SW 1271 (cell line): ENCODE measurements at places on chromosomes 11 and 22.

GRCh38 chr22:47474895-47475294, 712.4 kb downstream of the TBC1D22A start:
- no peak for DNase-seq

- DNase-seq: no peak
Observed at GRCh38 chr11:3810951-3811350, 2.6 kb downstream of the PGAP2 start.

GRCh38 chr22:22955276-22955798, 67.7 kb downstream of the IGLL5 start:
- DNase-seq: no peak

DNA sequence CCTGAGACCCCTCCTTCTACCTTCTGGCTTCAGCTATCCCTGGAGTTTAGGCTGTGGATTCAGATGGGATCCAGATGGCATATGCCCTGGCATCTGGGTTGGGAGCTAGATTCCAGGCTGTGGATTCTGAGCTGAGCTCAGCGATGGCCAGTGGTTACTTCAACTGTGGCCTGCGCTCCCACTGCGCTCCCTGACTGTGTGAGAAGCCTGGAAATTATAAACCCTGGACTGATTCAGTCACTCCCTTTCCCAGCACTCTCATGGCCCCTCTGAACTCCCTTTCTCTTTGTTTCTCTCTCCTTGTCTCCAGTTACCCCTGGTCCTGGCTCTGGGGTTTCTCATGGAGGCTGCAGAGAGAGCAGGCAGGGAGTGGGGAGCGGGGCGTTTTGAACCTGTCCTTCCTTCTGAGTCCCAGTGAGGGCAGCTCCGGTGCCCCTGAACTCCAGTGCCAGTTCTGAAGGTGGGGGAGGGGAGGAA, 4.8 kb downstream of the ARHGEF17 start:
- DNase-seq: no peak

GRCh38 chr11:72777755-72778278, 16.0 kb downstream of the STARD10 start:
- no peak for DNase-seq

GRCh38 chr22:27792452-27793161, 8.9 kb downstream of the MN1 start:
- no peak for DNase-seq

DNA sequence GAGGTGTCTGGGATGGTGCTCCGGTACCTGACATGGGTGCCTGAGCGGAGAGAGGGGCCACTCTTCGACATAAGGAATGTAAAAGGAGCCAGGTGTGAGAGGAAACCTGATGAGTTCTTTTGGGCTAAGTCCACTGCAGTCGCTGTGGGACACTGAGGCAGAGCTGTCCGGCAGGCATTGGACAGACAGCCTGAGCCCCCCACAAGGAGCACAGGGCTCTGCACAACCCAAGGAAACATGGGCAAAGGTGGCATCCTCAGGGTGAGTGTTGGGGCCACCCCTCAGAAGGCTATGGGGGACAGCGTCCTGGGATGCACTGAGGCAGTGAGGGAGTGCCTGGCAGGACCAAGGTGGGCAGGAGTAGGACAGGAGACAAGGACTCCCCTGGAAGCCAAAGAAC, 57.7 kb upstream of the EMID1 start:
- DNase-seq: no peak

DNA sequence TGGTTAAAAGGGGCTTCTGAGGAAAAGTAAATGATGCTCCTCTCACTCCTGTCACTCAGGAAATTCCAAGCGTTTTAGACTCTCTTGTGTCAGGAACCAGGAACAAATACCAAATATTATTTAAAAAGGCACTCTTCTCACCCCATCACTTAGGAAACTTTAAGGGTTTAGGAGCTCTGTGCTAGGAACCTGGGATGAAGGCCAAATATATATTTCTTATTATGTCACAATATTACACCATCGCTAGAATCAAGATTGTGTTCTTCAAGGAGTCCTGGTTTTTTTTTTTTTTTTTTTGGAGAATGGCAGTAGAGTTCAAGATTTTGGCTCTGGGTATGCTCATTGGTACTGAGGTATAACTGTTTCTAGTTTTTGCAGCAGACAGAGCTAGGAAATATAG, 79.0 kb upstream of the HEPHL1 start:
- DNase-seq: no peak

DNA sequence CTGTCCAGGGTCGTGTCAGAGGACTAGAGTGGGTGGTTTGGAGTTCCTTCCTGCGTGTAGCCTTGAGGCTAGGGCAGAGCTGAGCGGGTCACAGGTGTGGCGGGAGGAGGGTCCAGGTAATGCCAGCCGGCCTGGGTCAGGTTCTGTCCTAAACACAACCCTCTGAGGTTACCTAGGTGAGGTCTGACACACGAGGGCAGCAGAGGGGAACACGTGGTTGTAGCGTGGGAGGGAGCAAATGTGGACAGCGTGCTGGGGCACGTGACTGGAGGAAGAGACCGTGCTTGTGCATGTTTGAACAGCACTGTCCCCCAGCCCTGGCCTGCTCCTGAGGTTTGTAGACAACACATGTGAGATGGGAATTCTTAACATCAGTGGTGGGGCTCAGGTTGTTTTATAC, 13.1 kb downstream of the MOV10L1 start:
- DNase-seq: no peak

- no peak for DNase-seq
Observed at GRCh38 chr22:45548247-45548840, 45.7 kb downstream of the FBLN1 start.

DNA sequence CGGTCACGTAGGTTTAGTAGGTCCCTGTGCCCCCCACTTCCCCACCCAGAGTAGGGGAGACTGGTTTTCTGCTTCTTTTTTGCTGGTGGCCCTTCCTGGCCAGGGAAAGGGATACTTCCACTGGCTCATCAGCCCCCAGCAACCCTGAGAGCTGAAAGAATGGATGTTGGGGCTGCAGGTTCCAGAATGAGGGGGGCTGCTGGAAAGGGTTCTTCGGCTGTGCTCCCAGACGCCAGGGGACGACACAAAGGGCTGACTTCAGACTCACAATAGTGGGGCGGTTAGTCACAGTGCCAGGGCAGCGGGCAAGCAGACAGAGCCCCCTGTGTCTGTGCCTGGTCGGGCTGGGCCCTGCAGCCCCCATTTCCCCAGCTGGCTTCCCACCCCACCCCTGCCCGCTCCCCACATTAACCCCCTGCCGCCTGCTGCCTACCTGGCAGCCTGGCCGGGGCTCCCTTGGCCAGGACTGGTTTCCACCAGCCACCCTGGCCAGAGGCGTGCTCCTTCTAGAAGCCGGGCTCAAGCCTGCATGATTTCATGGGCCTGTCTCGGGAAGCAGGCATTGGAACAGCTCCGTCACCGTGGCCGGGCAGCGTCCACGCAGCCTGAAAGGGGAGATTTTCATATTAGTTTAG, 79.1 kb upstream of the WNT7B start:
- no peak for DNase-seq

GRCh38 chr11:83249972-83250593, 36.1 kb downstream of the CCDC90B start:
- no peak for DNase-seq

DNA sequence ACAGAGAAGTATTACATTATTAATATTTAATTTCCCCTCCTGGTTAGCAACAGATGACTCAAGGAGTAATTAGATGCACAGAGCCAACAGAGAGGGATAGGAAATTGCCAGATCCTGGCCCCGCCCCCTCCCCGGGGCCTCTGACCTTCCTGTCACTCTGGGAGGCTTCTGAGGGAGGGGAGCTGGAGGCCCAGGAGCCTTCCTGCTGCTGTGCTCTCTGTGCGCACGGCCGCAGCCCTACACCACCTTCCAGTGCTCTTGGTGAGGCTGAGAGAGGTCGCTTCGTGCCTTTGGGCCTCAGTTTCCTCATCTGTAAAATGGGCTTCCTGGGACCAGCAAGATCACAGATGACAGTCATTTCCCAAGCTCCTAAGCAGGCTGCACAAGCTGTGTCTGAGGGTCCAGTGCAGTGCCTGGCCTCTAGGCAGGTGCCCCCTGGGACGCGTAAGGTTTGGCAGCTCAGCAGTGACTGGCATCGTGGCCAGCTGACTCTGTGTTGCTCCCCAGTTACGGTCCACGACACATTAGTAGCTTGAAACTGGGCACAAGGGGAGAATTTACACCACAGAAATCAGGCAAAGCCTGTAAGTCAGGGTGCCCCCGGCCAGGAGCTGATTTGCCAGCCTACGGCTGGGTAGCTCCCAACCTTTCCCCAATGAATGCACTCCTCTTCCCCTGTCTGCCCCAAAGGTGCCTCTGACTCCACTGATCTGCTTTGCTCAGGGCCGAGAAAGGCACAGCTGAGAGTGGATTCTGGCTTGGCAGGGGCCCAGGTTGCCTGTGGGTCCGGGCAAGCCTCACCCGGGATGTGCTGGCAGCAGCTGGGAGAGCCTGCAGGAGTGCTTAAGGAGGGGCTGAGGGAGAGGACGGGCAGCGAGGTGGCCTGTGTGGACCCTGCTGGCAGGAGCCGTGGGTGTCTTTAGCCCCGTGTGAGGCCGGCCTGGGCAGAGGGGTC, 2.3 kb downstream of the ADORA2A start:
- DNase-seq: no peak

DNA sequence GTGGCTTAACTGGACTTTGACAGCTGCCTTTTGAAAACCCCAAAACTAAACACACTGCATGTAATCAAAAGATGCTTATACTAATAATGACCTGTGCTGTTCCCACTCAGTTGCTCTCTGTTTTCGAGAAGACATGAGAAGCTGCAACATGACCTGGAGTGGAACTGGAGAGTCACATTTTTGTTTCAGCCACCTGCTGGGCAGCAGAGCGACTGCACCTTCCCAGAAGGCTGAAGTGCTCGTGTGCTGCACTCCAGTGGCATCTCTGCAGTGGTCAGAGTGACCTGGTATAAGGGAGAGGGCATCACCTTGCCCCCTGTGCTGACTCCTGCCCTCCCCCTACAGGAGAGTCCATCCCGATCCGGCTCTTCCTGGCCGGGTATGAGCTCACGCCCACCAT, 8.6 kb downstream of the THYN1 start:
- no peak for DNase-seq

GRCh38 chr11:129972611-129973010, 30.0 kb downstream of the PRDM10 start:
- no peak for DNase-seq

DNA sequence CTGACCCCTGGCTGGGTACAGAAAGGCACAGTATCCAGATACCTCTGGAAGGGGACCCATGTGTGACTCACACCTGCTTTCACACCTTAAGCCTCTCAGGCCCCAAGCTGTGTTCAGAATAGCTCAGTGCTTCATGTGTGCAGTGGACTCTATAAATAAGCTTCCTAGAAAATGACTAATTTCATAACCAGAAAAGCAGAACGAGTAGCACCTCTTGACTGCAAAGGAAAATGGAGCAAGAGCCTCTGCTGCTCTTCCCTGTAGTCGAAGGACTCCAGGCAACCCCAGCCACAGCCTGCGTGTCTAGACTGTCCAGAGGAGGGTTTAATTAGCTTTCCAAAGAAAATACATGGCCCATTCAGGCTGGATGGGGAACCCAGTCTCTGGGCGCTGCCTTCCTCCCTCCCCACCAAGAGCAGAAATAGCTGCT, 23.1 kb downstream of the PTPN5 start:
- no peak for DNase-seq

DNA sequence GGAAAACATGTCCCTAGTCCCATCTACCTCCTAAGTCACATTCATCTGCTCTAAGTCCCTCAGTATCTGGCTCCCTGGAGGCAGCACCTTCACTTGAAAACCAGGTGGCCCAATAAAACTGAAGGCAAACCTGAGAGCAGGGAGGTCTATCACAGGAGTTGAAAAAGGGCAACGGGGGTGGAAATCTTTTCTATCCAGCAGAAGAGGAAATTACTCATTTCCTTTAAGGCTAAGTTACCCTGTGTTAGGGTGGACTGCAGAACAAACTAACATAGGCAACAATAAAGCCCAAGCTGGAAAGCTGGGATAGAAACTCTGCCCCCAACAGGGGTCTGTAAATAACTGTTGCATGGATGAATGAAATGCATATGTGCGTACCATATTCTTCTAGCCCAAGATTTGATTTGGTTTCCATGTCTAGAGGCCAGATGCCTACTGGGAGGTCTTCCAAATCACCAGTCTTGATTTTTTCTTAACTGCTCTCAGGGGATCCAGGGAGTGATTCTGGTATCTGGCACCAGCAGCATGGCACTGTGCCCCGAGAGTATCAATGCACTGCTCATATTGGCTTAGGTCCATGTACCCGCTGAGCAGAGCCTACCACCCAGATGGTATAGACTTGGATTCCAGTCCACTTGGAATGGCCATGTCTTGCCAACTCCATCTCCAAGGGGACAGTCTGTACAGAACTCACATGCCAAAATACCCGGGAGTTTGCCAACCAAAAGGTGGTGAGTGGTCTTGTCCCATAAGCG, 350.0 kb upstream of the NCAM1 start:
- no peak for DNase-seq

DNA sequence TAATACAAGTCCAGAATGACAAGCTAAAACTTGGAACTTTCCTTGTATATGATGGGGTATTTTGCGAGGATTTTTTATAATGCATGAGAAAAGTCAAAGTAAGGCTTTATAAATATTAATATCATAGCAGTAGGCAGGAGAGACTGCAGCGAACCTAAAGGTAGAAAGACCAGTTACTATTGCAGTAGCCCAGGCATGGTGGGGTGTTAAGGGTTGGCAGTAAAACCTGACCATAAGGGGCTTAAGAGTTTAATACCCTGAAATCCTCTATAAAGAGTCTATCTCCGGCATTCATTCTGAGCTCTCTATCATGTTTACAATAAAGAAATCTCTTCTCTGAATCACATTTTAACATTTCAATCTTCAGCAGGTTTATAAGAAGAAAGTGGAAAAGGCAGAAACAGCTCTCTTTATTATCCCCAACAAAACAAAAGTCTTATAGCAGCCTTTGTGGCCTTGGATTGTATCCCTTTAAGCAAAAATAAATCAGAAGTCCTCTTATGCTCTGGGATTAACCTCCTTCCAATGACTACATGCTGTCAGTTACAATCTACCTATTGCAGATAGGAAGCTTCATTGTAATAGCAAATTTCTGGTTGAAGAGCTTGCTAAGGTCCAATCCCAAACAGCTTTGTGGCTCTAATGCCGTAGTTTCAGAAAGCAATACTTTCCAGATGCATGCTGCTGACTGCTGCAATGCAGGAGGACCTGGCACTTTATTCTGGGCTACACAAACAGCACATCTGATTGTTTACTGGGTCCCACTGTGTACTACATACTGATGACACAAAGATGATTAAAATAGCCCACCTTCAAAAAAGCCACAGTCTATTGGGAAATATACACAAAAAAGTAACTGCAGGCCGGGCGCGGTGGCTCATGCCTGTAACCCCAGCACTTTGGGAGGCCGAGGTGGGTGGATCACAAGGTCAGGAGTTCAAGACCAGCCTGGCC, 45.8 kb downstream of the SIK3 start:
- no peak for DNase-seq

GRCh38 chr11:37320921-37321320, 722.9 kb upstream of the RAG2 start:
- no peak for DNase-seq

- DNase-seq: no peak
Observed at GRCh38 chr11:35115688-35116030, 23.3 kb upstream of the CD44 start.
